Spinal cord (tissue), 10 donors: ENCODE measurements at places on chromosomes 12 and 14. TPM values are rescaled to one million over a fixed set of nuclear protein-coding genes. Genes with fewer than 3 reads are reported as not detected.

DNA sequence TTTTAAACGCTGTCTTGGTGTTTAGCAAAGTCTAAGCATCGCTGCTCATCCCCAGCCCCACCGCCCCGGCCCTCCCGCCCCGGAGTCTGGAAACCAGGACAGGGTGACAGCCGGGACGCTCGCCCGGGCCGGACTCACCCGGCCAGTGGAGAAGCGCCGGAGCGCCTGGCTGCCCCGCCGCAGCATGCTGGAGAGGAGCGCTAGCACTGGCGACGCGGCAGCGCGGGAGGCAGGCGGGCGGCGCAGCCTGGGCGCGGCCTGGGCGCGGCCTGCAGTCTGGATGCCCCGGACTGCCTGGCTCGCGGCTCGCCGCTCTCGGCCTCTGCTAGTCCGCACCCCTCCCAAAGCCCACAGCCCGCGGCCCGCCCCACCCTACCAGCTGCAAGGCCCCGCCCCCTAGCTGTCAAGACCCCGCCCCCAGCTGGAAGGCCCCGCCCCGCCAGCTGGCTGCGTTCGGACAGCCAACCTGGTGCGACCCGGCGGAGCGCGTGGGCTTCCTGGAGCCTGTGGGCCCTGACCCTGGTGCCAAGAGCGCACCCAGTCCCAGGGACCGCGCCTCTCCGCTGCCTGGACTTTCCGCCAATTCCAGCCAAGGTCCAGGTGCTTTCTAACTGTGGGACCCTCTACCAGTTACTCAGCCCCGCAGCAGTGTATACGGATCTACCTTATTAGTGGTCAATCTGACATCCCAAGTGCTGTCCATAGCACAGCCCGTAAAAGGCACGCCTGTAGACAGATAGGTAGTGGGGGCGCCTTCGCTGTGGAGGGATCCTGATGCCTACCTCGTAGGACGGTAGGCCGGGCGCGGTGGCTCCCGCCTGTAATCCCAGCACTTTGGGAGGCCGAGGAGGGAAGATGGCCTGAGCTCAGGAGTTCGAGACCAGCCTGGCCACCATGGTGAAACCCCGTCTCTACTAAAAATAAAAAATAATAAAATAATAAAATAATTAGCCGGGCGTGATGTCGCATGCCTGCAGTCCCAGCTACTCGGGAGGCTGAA is at the start of gene ALDH1L2:
TSS of gene ALDH1L2 (minus strand) at position 208 of the 1,000 bp plus-strand sequence. CDS start at position 186, 22 bp downstream.
- peak; percentile 81 for DNase-seq

GRCh38 chr12:40216516-40217288 is 8.1 kb upstream of the LRRK2 start:
- no peak for DNase-seq

DNA sequence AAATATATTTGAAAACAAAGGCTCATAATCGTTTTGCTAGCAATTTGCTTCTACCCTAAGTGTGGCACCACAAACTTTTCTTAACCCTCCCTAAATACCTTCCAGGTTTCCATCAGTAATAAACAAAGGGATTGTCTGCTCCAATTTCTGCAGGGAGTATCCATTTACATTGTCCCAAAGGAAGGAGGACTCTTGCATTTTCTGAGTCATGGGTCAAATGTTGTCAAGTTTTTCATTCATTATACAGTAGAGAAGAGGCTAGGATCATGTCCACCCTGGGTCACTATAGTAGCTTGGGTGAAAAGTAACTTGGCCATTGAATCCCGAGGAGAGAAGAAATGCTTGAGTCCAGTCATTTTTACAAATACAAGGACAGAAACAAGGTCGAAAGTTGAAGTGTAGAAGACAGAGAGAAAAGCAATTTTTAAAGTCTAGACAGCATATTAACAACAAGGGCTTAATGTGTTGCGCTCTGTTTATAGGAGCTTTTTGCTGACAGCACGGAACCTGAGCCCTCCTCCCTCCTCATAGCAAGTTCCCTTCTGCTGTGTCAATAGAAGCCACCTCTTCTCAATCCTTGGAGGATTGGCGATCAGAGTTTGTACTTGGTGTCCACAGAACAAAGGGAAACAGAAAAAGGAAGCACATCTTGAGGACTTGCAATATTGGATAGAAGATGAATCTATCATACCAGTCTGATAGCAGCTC is 53.1 kb downstream of the TMEM30B start:
- DNase-seq = no peak

- no peak for DNase-seq
Measured at GRCh38 chr14:88359500-88359899, 26.0 kb upstream of the SPATA7 start.

DNA sequence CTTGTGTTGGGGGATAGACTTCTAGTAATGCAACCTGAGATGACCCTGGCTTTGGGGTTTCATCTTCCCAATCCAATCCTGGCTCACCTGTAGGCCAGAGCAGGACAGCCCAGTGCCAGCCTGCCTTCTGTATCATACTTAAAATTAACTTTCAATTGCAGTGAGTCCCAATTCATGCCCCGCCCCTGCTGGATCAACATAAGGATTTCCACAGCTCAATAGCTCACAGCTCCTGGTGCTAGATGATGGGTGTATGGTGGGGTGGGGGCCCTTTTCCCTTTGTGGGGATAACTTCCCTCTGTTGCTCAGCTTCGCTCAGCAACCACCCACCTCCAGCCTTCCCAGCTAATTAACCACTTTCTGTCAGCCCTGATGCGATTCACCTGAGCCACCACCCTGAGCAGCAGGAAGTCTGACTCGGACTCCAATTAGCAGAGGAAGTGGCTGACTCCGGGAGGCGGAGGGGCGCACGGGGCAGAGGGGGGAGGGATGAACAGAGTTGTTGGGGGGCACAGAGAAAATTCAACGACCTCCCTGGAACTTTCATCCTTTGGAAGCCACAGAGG is 24.3 kb upstream of the CHGA start:
- DNase-seq = no peak

MGP gene
- 280 TPM for total RNA-seq

LRP1 gene
- total RNA-seq = 241 TPM
